ENCODE measurements at places on chromosomes 13 and 19.
A peak's percentile ranks its signal among the peaks of the same experiment; 100 is the strongest.

DNA sequence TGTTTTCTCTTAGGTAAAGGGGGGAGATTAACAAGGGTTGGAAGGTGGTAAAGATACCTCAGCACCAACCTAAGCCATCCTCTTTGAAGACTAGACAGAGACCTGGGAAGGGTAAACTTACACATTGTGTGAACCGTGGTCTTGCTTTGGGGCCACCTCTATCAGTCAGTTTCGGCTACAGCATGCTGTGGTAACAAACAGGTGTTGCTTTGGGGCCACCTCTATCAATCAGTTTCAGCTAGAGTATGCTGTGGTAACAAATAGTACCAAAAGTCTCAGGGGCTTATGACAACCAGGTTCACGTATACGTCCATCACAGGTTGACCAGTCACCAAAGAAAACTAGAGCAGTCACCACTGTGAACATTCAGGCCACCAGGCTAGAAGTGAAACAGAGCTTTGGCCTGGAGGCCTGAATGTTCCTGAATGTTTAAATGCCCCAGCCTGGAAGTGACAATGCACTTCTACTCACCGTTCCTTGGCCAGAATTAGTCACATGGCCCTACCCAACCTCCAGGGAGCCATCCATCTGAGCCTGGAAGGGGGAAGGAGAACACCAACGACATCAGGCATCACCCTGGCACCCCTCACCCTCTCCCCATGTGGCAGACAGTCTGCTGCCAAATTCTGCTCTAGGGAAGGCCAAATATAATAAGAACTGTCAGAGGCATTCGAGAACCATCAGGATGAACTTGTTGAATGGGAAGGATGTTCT lies 3.8 kb downstream of the FXYD7 start:
- 0 out of 2 replicates have a peak, but pooled peaks cover 7% of the 10 kb centered on the region for H3K4me1 ChIP-seq
- no peaks in the 10 kb centered on the region for H3K27me3 ChIP-seq
- no peak overlapping the region for H3K27ac ChIP-seq
- no peak for DNase-seq
- H3K4me3 ChIP-seq: no peak overlapping the region

DNA sequence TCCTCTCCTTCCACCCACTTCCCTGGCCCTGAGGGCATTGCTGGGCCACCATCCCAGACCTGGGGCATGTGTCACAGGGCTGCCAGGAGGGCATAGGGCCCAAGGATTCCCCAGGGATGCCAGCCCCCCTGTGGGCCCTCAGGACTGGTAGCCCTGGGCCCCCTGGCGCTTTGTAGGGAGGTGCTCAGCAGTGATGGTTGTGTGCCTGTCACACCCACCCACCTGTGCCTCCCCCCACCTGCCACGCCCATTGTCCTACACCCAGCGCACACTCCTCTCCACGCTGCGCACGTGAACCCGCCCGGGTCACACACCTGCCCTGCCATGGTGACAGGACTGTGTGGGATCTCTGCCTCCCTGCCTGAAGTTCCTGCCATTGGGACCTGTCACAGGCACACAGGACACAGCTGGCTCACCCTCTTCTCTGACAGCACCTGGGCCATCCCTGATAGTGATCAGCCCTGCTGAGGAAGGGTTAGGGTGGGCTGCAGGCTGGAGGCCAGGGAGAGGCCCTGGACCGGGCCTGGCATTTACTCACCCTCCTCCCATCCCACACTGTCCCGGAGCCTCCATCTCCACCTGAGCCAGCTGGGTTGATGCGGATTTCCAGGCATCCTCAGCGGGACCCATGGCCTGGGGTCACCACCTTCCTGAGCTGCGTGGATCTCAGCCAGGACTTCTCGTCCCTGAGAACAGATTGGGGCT lies 23.9 kb downstream of the WTIP start:
- no peak for DNase-seq
- H3K4me3 ChIP-seq: no peak overlapping the region
- H3K4me1 ChIP-seq: peaks cover 4% of the 10 kb centered on the region
- peak overlapping the region; percentile 76 for H3K27ac ChIP-seq
- H3K36me3 ChIP-seq: no peaks in the 10 kb centered on the region

DNA sequence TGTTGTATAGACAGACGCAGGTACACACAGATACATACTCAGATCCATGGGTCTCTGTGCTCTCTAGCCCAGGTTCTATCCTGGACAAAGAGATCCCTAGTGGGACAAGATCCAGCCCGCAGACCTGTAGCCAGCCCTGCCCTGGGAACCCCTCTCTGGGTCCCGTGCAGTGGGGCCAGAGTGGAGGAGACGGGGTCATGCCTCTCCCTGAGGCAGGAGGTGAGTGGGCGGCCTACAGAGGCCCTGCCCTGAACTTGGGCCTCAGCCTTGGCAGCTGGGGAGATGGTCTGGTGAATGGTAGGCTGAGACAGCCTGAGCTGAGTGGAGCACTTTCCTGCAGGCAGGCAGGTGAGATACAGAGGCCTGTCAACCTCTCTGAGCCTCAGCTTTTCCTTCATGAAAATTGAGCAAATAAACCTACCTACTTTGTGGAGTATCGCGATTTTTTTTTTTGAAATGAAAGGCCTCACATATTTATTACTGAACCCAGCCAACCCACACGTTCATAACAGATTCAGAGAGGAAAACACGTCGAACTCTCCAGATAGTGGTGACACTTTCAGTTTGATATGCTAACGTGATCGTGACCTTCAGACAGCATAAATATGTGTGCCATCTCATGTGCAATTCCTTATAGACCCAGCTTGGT lies 3.4 kb upstream of the JUND start:
- no peak overlapping the region for H3K27ac ChIP-seq
- no peaks in the 10 kb centered on the region for H3K36me3 ChIP-seq
- H3K4me3 ChIP-seq: no peak overlapping the region
- peaks cover 10% of the 10 kb centered on the region for H3K4me1 ChIP-seq

GRCh38 chr13:45320876-45321629 lies 19.9 kb downstream of the TPT1 start:
- no peak overlapping the region for H3K27ac ChIP-seq
- H3K4me3 ChIP-seq: no peak overlapping the region
- no peaks in the 10 kb centered on the region for H3K27me3 ChIP-seq
- H3K36me3 ChIP-seq: no peaks in the 10 kb centered on the region
- peaks cover 11% of the 10 kb centered on the region for H3K4me1 ChIP-seq
- DNase-seq: no peak

DNA sequence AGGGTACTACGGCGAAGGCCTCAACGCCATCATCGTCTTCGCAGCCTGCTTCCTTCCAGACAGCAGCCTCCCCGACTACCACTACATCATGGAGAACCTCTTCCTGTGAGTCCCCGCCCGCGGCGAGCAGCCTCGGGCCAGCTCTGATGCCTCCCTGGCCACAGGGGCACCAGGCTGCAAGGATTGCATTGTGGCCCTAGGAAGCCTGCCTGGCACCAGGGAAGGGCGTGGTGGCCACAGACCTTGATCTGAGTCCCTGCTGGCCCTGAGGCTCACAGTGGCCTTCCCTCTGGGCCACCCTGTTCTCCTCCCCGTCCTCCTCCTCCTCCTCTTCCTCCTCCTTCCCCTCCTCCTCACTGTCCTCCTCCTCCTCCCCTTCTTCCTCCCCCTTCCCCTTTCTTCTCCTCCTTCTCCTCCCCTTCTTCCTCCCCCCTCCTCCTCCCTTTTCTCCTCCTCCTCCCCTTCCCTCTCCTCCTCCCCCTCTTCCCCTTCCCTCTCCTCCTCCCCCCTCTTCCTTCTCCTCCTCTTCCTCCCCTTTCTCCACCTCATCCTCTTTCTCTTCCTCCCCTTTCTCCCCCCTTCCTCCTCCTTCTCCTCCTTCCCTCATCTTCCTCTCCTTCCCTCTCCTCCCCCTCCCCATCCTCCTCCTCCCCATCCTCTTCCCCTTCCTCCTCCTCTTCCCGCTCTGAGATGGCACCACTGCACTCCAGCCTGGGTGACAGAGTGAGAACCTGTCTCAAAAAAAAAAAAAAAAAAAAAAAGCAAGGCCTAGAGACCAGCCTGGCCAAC lies 24.4 kb upstream of the NMRK2 start:
- no peaks in the 10 kb centered on the region for H3K27me3 ChIP-seq
- H3K4me3 ChIP-seq: no peak overlapping the region
- no peaks in the 10 kb centered on the region for H3K4me1 ChIP-seq
- H3K36me3 ChIP-seq: no peaks in the 10 kb centered on the region
- DNase-seq: no peak

- H3K36me3 ChIP-seq: no peaks in the 10 kb centered on the region
- DNase-seq: peak; percentile 62
These were observed 20.7 kb upstream of the HMGB1 start for GRCh38 chr13:30486230-30487074.

DNA sequence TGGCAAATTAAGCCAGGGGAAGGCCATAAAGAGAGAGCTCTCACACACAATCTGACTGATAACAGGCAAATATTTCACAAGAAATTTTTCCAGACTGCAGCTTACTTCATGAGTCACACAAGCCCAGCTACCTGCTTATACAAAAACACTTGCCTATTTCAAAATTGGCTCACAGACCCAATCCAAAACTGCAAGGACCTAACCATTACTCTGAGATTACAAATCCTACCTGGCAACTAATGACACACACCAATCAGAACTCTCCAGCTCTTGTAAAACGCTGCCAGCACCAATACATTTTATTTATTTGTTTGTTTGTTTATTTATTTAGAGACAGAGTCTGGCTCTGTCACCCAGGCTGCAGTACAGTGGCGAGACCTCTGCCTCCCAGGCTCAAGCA lies 18.1 kb upstream of the ZFP82 start:
- H3K36me3 ChIP-seq: no peaks in the 10 kb centered on the region
- H3K4me1 ChIP-seq: no peaks in the 10 kb centered on the region
- no peak overlapping the region for H3K4me3 ChIP-seq

DNA sequence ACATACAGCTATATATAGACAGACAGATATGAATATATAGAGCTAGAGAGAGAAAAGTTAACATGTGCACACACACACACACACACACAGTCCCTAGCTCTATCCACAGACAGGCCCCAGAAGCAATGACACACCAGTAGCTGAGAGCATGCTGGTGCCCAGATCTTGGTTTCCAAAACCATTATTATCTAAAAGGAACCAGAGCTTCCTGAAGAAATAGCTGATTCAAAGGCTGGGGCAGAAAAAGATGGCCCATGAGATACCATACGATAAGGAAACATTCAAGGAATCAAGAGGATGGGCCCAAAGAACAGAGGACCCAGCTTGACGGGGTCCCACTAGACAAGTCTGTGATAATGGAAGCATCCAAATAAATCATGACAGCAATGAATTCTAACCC lies 53.4 kb downstream of the ABCC4 start:
- no peak overlapping the region for H3K4me3 ChIP-seq
- H3K27ac ChIP-seq: no peak overlapping the region
- H3K4me1 ChIP-seq: peaks cover 7% of the 10 kb centered on the region
- no peaks in the 10 kb centered on the region for H3K27me3 ChIP-seq
- H3K36me3 ChIP-seq: no peaks in the 10 kb centered on the region

Data from Caco-2 (cell line).